HEK293T (cell line): ENCODE measurements at places on chromosomes 1 and 21.

DNA sequence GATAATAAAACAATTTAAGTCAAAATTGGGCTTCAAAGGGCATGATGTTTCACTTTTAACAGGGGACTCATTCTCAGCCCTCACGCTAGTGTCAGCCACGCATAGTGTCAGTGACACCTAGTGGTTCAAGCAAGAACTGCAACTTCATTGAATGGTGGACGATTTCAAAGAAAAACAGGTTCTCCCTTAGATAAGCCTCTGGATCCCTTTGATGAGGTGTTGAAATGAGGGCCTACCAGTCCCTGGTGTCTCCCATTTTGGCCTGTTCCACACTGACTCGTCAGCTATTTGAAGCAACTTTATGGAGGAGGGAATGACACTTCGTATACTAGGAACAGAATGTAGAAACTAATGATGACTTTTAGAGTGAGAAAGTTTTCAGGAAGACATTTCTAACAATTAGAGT is 56.2 kb downstream of the FCRL5 start:
- DNase-seq = peak; percentile 44

- DNase-seq = no peak
Observed at GRCh38 chr1:82225421-82226185, 424.9 kb downstream of the ADGRL2 start.

DNA sequence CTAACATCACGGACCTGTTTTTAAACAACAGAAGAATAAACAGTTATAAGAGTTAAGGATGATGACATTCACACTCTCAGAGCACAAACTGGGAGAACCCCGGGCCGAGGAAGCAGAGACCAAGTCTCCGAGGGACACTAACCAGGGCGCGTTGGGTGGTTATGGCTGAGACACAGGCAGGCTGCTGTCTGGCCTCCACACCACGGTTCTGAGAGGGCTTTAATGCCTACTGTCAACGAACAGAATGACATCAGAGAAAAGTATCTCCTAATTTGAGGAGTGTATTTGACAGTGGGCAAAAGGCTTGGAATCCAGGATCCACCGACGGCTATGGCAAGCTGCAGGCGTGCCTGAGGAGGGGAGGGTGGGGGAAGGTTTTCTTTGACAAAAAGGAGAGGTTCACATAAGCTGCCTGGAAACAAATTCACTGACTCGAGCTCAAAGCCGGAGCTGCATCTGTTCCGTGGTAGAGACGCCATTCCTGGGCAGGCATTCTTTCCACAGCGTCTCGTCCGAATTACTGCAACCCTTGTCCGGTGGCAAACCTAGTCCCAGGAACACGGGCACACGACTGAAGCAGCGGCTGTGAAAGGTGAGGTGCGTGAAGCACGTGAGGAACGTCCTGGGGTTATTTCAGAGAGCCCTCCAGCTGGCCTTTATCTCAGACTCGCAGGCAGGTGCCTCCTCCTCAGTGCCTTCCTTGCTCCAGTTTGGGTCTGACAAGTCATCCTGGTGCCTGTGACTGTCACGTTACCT is 9.4 kb downstream of the POFUT2 start:
- no peak for DNase-seq

- no peak for DNase-seq
Observed at GRCh38 chr1:118812555-118812954, 175.6 kb downstream of the TBX15 start.

GRCh38 chr1:66503841-66504470 is 30.0 kb upstream of the SGIP1 start:
- peak; percentile 72 for DNase-seq

- no peak for DNase-seq
Observed at GRCh38 chr1:246482805-246483568, 24.1 kb downstream of the SMYD3 start.

DNA sequence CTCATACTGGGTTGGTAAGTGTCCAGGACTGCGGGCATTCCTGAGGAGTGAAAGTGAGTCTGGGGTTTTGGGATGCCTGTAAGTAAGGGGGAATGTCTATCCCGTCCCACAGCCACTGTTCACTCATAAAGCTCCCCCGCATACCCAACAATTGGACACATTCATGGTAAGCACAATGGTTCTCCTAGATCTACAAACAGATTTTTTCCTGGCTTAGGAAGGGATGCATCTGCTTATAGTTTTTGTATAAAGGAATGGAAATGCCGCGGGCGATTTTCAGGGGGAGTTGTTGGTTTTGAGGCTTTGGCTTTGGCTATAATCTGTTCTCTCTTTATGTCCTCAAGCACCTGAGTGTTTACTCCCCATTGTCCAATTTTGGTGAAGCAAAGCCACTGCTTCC is 7.1 kb downstream of the ERVH48-1 start:
- no peak for DNase-seq

DNA sequence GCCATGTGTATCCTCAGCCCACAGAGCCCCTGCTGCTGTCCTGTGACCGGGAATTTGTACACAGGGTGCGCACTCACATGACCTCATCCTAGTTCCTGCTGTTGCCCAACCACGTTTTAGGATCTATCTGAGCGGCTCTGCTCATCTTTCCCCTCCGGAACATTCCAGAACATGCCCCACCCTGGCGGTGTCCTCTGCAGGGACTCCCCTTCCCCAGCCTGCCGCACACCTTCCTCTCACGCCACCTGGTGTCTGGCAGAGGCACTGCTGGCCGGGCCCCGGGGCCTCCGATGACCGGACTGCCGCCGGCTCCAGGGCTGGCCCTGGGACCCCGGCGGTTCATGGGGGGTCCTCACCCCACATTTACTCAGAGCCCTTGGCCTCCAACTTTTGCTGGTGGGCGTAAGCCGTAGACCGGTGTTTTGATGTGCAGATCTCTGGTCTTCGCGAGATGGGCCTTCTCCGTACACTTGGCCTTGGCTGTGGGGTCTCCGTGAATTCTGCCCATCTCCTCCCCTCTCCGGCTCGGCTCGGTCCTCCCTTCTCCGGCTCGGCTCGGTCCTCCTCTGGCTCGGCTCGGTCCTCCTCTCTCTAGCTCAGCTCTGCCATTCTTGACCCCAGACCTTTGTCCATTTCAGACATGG is 29.5 kb downstream of the ARHGEF16 start:
- peak; percentile 76 for DNase-seq

DNA sequence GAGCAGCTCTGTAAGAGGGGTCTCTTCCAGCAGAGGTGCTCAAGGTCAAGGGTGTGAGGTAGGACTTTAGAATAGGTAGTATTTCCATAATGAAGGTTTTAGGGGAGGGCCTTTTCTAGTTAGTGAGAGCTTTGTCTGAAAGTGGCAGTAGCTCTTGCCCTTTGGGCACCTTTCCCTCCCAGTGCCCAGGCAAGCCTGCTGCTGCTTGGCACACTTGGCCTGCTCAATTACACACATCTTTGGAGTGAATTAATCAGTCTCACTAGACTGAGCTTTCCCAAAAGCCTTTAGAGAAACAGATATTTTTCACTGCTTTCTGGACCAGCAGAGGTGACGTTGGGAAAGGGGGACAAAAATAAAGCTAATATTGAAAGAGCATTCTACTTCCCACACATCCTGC is 48.0 kb downstream of the MAB21L3 start:
- DNase-seq = no peak

DNA sequence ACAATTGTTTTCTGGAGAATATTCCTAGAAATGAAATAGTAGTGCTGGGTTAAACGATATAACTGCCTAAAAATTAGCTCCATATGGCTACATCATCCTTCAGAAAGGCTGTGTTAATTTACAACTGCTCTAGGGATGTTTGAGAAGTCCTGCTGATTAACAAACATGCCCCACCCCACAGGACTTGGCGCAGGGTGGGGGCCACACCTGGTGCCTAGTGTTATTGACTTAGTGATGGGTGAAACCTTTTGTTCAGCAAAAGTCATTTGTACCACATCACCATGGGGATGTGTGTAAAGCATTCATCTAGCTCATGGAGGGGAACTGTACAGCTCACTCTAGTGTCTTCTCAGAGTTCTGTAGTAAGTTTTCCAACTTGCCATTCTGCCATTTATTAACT is 492.8 kb downstream of the CAMTA1 start:
- DNase-seq = no peak

- no peak for DNase-seq
Observed at GRCh38 chr1:168621356-168621755, 45.0 kb downstream of the XCL1 start.

DNA sequence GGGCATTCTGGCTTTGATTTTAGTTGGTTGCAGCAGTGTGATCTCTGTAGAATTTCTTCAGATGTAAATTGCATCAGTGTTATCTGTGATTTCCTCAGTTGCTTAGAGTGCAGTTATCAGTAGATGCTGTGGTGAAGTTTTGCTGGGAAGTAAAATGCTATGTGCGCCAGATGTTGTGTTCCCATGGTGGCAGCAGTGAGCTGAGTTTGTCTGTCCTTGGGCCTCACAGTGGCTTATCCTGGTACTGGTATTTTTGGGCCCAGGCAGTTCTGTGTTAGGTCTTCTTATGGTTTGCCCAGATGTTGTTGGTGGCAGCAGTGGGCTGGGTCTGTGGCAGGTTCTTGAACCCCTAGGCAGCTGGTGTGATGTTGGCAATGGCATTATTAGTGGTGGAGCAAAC is 1242.1 kb downstream of the PLA2G4A start:
- no peak for DNase-seq

DNA sequence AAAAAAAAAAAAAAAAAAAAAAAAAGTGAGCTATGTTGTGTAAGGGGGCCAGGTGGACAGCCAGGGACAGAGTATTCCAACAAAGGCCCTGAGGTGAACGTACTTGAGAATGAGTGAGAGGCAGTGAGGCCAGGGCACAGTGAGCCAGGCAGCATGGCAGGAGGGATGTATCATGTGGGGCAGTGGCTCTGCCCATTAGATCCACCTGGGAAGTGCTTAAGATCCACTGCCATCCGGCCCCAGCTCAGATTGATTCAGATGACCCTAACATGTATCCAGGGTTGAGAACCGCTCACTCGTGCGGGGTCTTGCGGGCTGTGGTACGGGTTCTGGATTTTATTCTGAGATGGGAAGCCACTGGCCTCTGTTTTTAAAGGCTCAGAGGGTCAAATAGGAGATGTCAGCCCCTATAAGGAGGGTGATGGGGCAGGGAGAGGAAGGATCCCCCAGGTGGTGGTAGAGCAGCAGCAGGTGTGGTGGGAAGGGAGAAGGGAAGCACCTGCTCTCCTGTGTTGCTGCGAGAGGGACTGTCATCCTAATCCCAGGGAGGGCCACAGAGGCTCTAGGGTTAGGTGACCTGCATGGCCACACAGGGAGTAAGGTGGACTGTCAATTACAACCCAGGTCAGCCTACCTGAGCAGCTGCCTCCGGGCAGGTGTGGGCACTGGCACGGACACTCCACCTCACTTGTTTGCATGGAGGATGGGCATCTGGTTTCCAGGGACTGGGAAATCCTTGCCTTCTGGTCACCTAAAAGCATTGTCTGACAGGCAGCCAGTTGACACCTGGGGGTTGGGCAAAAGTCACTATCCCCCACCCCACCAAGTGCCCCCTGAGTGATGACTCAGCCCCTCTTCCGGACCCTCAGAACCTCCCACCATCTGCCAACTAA is 31.6 kb downstream of the CDK18 start:
- DNase-seq = no peak

DNA sequence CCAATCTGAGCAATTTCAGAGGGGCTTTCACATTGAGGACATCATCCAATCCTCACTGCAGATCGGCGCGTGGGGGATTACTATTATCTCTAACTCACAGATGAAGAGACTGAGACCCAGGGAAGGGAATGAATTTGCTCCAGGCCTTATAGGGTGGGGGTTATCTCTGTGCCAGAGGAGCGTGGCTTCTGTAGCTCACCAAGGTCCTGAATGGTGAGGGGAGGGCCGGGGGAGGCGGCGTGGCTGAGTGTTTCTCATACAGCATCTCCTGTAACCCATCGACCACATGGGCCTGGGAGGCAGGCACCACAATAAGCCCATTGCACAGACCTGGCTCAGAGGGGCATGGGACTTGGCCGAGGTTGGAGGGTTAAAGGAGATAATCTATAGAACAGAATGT is 143.0 kb upstream of the KLHDC7A start:
- DNase-seq = no peak

GRCh38 chr21:39724944-39725343 is 20.0 kb upstream of the IGSF5 start:
- no peak for DNase-seq

GRCh38 chr21:44380876-44381275 is 27.5 kb downstream of the TRPM2 start:
- no peak for DNase-seq

- no peak for DNase-seq
Observed at GRCh38 chr1:226577401-226578180, 29.0 kb downstream of the STUM start.

DNA sequence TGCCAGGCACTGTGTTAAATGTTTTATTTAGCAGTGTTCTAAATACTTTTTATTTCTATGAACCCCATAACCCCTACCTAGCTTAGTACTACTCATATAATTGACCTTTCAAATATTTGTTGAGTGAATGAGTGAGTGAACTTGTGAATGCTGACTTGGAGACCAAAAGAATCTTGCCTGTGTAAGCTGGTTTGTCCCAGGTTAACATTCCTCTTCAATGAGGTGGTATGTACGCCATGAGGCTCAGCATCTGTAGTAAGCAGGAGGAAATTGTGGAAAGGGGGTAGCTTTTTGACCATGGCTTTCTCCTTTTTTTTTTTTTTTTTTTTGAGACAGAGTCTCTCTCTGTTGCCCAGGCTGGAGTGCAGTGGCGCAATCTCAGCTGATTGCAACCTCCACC is 14.6 kb downstream of the MED18 start:
- DNase-seq = no peak

DNA sequence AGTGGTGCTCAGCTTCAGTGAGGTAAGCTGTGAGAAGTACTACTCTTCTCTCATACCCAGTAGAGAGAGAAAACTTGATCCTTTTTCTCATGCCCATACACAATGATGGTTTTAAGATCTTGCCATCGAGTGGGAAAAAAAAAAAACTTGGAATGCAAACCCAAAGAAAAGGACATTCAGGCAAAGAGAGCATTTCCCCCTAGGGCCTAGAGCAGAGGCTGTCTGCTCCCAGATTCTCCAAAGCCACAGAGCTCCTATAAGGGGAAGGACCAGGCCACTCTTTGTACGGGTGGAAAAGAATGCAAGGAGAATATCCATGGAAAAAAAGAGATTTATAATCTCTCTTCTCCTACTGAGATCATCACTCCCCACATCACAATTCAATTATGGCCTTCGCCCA is 34.9 kb downstream of the MROH9 start:
- DNase-seq = no peak

GRCh38 chr1:45477646-45478045 is 13.3 kb downstream of the TESK2 start:
- no peak for DNase-seq

GRCh38 chr1:58805716-58806571 is 22.1 kb upstream of the JUN start:
- no peak for DNase-seq

DNA sequence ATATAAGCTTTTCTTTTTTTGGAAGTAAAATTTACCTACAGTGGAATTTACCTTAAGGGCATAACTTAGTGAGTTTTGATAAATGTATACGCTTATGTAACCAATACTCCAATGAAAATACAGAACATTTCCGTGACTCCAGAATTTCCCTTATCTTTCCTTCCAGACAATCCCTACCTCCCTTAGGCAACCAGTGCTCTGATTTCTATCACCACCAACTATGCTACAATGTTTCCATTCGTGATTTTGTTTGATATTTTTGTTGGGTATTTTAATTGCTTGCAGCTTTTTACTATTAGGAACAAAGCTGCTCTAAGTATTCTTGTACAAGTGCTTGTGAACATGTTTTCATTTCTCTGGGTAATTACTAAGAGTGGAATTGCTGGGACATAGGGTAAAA is 14.6 kb downstream of the IFT25 start:
- DNase-seq = no peak

GRCh38 chr21:45050797-45051489 is 23.4 kb upstream of the ADARB1 start:
- DNase-seq = no peak

GRCh38 chr1:204320382-204320804 is 39.3 kb downstream of the PLEKHA6 start:
- DNase-seq = no peak
